NCI-H2081 (cell line): ENCODE measurements at places on chromosomes 1 and 21.
A peak's percentile ranks its signal among the peaks of the same experiment; 100 is the strongest.

DNA sequence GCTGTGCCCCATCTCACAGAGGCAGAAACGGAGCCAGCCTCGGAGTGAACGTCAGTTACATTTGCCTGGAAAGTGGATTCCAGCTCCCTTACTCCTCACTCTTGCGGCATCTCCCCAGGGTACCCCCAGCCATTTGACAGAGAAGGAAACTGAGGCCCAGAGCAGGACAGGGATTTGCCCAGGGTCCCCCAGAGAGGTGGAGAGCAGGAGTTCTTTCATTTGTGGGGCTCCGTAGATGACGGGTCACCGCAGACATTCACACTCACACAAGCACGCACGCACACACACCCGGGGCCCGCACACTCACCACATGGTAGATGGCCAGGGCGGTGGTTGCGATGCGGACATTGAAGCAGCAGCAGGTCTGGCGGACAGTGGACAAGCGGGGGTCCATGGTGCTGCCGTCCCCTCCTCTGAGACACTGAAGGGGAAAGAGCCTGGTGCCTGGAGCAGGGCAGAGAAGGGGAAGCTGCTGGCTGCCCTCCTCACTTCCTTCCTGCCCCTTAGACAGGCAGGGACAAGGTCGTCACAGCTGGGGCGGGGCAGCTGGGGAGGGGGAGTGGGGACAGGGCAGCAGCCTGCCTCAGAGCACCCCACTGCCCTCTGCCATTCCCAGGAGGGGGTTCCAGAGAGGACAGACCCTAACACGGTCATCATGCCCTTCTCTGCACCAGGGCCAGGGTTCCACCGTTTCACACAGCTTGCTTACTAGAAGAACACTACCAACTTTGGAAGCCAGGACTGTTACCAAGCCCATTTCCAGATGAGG lies at the start of gene LAPTM5:
LAPTM5 (minus strand) TSS at position 423 of the 769 bp plus-strand sequence; CDS start at position 394, 29 bp downstream.
- DNase-seq = no peak

DNA sequence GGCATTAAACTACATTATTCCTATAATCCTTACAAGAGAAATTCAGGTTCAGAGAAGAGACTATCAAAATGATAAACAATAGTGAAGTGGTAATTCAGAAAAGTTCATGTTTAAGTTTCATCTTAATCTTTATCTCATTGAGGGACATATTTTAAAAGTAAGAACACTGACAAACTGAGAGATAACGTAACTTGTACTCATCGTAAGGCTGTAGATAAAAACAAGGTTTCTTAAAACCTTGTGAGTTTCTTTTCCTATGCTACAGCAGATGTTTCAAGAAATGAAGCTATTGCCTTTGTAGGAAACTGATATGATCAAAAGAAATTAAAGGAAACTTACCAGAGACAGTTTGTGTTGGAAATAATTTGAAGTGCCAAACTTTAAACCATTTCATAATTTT lies 65.0 kb downstream of the RERE start:
- DNase-seq = no peak

- no peak for DNase-seq
Measured at GRCh38 chr1:97119260-97120158, 397.9 kb downstream of the PTBP2 start.

- DNase-seq = peak; percentile 96
Measured at GRCh38 chr1:38095454-38095931, 48.9 kb upstream of the POU3F1 start.

DNA sequence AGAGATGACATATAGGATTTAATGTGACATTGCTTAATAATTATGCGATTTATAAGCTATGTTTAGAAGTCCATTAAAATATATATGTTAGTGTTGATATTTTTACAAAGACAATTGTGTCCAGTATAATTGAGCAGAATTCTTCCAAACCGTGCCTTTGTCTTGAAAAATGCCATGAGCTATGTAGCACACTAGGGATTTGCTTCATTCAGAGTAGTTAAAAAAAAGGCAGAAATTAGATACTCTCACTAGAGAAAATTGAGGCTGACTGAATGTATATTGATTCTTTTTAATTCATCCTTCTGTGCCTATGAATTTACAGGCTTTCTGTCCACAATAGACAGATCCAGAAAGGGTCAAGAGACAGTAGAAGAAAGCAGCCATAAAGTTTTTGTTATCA lies 429.0 kb downstream of the NEGR1 start:
- no peak for DNase-seq
